DND-41 (cell line): ENCODE measurements at places on chromosomes 12 and 14.
A peak's percentile ranks its signal among the peaks of the same experiment; 100 is the strongest.

GRCh38 chr12:84718906-84719305, 193.7 kb downstream of the SLC6A15 start:
- DNase-seq: no peak

DNA sequence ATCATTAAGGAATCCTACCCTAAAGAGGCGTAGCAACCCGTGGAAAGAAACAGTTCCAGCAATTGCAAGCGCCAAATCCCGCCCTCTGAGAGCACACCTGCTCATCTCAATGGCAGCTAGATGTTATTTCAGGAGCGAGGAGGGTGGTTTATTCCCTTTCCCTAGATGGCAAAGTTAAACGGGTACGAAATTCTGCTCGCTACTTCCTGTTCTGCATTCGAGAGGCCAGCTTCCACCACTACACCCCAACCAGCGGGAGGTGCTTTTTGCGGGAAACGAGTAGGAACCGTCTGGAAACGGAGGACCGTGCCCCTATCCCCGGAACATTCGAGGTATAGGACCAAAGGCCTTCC, 536 bp downstream of the VPS29 start:
- peak; percentile 56 for DNase-seq

DNA sequence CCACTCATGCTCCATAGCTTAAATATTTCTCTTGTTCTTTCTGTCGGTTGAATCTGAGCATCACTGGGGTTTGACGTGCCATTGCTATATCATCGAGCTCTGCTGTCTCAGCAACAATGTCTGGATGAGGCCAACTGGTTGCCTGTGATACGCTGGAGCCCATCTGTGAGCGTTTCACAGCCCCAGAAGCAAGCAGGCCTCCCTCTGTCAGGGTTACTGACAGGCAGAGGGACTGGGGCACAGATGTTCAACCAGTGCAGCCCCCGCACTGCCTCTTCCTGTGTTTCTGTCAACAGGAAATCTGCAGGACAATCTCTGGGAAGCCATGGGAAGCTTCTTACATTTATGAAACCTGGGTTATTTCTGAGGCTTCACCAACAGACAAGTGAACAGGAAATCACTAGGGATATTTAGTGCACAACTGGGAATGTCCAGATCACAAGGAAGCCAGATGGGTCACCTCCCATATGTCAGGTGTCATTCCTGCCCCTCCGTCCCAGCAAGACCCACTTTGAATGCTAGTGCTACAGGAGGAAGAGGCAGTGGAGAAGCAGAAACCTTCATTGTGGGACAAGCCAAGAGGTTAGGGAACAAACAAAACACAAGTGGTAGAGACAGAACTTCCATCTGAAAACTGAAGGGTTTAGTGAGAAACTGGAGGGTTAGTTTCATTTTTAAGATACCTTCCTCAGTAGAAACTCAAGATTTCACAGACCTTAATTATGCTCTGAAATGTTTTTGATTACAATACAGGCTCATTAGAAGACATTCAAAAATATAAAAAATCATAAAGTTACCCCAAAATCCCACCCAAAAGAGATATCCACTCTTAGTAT, 24.1 kb downstream of the DMAC2L start:
- peak; percentile 68 for DNase-seq

DNA sequence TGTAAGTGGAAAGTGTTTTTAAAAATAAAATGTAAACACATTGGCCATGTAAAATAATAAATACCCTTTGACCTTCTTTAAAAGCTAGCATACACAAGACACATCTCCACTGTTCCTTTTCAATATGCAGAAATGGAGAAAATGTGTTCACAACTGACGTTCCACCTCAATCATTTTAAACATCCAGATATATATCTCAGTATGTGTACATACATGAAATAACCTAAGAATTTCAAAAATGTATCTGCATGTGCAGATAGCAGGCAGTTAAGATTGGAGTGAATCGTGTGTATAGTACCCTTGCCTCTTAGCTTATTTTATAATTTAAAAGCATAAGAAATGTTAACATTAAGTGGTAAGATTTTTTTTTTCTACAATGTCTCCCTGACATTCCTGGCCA, 406.2 kb upstream of the FLRT2 start:
- DNase-seq: no peak

DNA sequence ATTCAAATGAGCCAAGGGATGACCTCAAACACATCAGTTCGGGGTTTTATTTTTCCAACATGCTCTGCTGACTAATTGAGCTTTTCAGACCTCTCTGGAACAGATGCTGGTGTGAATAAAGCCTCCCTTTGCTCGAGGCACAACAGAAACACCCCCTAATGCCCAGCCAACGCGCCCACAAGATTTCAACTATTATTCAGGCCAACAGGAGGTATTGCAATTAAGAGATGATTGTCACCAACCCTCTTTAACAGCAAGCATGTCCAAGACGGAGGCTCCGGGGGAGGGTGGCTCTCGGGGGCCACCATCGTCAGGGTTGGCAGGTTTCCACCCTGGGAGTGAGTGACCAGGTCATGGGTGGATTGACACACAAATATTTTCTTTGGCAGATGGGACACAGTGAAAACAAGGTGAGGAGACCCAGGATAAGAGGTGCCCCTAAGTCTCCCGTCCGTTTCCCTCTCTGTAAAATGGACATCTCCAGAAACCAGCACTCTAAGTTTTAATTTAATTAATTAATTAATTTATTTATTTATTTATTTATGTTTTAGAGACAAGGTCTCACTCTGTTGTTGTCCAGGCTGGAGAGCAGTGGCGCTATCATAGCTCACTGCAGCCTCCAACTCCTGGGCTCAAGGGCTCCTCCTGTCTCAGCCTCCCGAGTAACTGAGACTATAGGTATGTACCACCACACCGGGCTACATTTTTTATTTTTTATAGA, 56.1 kb downstream of the MAP1LC3B2 start:
- no peak for DNase-seq
